ENCODE measurements at places on chromosomes 1 and 21.

DNA sequence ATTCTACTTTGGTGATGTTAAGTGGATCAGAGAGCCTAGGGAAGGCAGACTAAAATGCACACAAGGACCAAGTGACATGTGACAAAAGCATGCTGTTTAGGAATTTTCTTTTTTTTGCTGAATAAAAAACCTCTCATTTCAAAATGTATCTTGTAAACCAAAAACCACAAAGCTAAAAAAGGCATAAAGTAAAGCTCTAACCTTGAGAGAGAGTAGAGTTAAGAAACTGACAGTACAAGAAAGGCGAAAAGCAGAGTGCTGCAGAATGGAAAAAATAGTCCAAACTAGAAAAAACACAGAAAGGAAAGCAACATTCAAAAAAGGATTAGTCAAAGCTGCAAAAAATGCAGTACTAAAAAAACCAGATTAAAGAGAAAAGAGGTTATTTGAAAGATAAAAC lies 76.5 kb downstream of the EPS15 start:
- no peak for DNase-seq

DNA sequence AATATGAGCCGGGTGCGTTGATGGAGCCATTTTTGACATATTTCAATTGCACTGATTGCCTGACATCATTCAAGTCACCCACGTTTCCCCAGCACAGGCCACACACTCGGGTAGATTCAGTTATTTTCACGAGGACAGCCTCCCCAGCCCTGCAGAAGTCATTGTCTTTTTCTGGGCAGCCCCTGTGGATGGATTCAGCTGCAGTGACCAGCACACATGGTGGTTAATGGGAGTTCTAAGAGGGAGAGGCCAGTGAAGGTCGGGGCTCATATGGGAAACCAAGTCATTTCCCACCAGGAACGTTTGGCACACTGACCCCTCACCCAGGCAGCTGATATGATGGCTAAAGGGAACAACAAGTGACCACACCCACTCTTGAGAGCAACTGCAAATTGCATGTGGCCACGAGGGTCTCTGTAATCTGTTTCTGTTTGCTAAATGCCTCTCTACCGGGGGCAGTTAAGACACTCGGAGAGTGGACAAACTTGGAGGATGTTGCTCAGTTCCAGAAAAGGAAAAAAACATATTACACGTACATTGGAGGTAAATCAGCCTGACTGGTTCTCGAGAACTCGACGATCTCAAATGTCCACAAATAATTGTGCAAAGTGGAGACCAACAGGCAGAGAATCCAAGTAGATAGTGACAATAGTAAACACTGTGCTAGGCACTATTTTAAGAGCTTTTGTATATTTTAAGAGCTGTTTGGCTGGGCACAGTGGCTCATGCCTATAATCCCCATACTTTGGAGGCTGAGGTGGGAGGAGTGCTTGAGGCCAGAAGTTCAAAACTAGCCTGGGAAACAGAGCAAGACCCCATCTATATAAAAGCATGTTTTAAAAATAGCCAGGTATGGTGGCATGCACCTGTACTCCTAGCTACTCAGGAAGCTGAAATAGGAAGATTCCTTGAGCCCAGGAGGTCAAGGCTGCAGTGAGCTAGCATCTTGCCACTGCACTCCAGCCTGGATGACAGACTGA lies 167.2 kb upstream of the IRF2BP2 start:
- no peak for DNase-seq

DNA sequence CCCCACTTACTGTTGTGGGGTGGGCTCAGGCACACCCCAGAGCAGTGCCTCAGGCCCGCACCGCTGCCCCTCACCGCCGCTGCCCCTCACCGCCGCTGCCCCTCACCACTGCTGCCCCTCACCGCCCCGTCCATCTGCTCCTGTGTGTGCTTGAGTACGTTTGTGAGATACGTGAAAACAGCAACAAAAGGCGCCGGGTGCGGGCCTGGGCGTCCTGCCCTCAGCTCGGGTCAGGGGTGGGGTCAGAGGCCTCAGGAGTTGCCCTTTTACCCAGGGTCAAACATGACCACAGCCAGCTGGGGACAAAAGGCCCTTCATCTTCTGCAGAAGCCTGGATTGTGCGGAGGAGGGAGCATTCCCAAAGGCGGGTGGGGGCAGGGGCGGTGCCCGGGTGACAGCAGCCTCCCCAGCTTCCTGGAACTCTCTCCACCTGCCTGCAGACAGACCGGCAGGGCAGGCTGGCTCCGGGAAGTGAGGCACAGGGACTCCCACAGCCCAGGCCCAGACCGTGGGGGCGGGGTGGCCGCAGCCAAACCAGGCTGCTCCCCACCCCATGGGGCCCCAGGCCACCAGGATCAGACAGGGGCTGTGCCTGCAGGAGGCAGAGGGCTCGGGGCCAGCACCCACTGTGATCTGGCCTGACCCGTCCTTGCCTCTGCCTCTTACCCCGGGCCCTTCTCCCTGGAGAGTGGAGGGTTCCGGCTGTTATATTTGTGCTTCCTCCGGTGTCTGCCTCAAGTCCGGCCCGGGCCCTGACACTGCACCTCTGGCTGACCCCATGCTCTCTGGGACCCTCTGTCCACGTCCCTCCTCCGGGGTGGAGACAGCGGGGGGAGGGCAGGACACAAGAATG lies 2.3 kb upstream of the VWA1 start:
- peak; percentile 8 for DNase-seq

DNA sequence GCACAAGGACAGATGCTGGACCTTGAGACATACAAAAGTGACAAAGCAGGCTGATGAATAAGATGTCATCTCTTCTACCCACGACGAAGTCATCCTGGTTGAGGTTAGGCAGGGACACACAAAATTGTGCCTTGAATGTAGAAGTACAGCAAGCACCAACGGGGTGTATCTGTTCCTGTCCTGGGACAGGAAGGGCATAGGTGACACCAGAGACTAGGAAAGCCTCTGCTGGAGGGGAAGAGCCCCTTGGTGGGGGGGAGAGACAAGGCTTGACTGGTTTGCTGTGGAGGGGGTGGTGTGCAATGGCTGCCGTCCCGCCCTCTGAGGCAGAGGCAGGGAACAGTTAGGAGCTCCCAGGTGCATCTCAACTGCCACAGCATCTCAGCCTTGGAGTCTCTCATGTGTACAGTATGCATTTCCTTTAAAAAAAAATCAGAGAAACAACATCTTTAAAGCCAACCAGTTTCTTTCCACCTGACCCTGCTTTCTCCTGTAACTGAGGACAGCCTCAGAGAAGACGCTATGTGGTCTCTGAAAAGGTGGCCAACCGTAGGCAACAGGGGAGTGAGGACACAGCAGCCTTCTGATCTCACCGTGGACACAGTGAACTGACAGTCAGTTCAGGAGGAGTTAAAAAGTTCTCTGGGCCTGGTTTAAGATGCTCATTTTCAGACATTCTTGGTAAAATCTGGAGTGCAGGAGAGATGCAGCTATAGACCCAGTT lies 17.7 kb upstream of the GFI1 start:
- DNase-seq = no peak
